Activated naive CD8-positive, alpha-beta T cell treated with anti-CD3 and anti-CD28 coated beads, Interleukin-2, amount 50 U/mL, for 24 hours (primary cell): ENCODE measurements at places on chromosomes 16 and 17.

GRCh38 chr16:56057151-56057550 is 134.1 kb upstream of the GNAO1 start:
- no peaks in the 10 kb centered on the region for H3K4me1 ChIP-seq
- no peak overlapping the region for H3K27ac ChIP-seq
- no peak for DNase-seq
- H3K27me3 ChIP-seq = peaks cover 21% of the 10 kb centered on the region

DNA sequence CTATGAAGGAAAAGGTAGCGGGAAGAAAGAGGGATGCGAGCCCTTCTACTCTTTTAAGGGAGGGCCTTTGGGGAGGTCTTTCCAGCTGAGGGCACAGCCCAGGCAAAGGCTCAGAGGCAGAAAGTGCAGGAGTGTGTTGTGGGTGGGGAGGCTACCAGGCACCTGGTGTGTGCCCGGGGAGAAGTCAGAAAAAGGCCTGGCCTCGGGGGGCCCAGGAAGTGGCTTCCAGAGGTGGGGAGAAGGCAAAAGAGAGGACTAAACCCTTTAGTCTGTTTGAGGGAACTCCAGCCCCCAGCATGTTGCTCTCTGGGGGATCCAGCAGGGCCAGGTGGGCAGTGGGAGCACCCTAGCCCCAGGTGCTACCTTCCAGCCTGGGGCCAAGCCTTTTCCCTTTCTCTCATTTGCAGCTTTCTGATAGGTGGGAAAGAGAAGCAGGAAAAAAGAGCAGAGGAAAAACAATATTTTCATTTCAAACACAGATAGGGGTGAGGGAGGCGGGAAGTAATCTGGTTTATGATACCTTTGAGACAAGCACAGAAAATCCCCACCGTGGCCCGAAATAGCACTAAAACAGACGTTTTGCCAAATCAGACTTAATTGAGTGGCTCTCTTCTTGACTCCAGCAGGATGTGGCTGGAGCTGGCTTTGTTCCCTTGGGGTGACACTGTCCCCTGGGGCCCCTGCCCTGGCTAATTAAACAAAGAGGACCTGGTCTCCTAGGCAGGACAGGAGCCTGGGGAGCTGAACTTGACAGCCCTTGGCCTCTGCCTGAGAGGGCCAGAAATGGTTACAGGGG is 10.4 kb downstream of the RAI1 start:
- DNase-seq = no peak
- peaks cover 65% of the 10 kb centered on the region for H3K4me1 ChIP-seq
- H3K27ac ChIP-seq = peak overlapping the region; percentile 28
- no peak overlapping the region for H3K4me3 ChIP-seq

DNA sequence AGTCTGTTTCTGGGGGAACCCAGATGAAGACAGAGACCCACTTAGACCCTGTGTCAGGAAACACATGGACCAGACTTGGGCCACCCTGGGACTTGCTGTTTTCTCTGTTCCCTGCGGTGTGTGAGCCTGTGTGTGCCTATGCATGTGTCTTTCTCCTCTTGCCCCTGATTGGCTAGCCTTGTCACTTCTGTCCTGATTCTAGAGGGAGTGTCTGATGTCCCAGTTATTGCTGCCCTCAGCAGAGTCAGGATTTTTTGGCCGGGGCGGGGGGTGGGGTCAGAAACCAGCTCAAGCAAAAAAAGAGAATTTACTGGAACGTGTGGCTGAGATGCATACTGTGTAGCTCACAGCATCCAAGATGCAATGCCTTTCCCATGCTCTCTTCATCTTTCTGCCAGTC is 30.5 kb downstream of the PLCG2 start:
- H3K4me3 ChIP-seq = no peak overlapping the region
- no peaks in the 10 kb centered on the region for H3K36me3 ChIP-seq
- H3K27ac ChIP-seq = no peak overlapping the region
- H3K27me3 ChIP-seq = peaks cover 2% of the 10 kb centered on the region
- DNase-seq = no peak
- H3K4me1 ChIP-seq = peaks cover 69% of the 10 kb centered on the region

- no peak overlapping the region for H3K27ac ChIP-seq
- no peaks in the 10 kb centered on the region for H3K27me3 ChIP-seq
- no peaks in the 10 kb centered on the region for H3K36me3 ChIP-seq
Observed at GRCh38 chr17:75642784-75643642, 9.8 kb downstream of the SMIM5 start.

DNA sequence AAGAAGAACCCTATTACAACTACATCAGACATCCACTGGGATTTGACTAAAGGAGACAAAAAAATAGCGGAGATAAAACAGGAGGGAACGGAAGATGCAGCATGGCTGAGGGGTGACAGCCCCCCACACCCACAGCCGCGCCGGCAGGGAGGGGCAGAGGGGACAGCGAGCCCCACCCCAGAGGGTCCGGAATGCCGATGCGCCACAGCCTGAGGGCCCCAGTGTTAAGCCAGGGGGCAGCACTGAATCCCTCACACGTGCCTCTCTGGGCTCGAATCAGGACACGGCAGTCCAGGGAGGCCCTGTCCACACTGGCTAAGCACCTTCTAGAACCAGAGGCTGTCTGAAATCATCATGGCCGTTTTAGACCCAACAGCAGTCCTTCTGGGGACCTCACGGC is 18.8 kb downstream of the MAP1LC3B start:
- H3K27me3 ChIP-seq = no peaks in the 10 kb centered on the region
- peaks cover 3% of the 10 kb centered on the region for H3K4me1 ChIP-seq
- H3K4me3 ChIP-seq = no peak overlapping the region
- H3K27ac ChIP-seq = no peak overlapping the region
- no peak for DNase-seq
- H3K36me3 ChIP-seq = peaks cover 4% of the 10 kb centered on the region

GRCh38 chr17:27612160-27612770 is 18.7 kb upstream of the LGALS9 start:
- H3K36me3 ChIP-seq = peaks cover 57% of the 10 kb centered on the region
- peaks cover 37% of the 10 kb centered on the region for H3K4me1 ChIP-seq

DNA sequence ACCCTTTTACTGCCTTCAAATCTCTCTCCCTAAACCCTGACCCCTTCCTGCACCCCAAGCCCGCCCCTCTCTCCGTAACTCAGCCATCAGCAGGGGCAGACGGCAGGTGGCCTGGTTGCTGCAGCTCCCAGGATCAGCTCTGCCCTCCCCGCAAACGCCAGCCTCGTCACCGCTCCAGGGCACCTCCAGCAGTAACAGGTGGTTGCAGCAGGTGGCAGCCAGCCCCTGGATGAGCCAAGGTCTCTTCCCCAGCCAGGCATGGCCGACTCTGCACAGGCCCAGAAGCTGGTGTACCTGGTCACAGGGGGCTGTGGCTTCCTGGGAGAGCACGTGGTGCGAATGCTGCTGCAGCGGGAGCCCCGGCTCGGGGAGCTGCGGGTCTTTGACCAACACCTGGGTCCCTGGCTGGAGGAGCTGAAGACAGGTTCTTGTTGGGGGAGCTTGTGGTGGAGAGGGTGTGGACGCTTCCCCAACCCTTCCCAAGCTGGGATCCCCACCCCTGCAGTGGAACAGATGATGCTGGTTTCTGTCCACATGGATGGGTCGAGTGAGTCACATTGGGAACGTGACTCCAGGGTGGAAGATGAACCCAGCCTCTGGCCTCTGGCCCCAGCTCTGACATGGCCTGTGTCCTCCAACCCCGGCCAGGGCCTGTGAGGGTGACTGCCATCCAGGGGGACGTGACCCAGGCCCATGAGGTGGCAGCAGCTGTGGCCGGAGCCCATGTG is 558 bp downstream of the HSD3B7 start:
- H3K4me3 ChIP-seq = no peak overlapping the region
- peaks cover 4% of the 10 kb centered on the region for H3K36me3 ChIP-seq
- no peaks in the 10 kb centered on the region for H3K27me3 ChIP-seq
- H3K27ac ChIP-seq = no peak overlapping the region
- H3K4me1 ChIP-seq = no peaks in the 10 kb centered on the region
- DNase-seq = no peak

DNA sequence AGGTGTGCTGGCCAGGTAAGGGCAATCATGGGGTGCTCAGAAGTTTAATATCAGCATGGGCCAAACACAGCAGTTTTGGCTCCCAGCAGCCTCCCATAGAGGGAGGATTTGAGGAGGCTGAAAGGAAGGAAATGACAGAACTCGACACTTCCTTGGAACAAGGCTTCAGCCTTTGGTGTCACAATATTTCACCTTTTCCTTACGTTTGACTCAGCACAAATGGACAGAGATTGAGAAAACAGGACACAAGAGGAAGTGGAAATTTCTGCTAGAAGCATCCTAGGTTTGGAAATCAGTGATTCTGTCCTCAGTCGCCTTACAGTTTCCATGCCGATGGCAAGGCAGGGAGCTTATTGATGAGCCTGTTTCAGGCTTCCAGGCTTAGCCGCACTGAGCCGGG is 181.4 kb downstream of the MAF start:
- DNase-seq = no peak
- no peaks in the 10 kb centered on the region for H3K36me3 ChIP-seq
- H3K4me1 ChIP-seq = peaks cover 16% of the 10 kb centered on the region
- H3K27me3 ChIP-seq = no peaks in the 10 kb centered on the region
- H3K27ac ChIP-seq = no peak overlapping the region
- no peak overlapping the region for H3K4me3 ChIP-seq

GRCh38 chr16:68144008-68144407 is 58.8 kb downstream of the NFATC3 start:
- no peak overlapping the region for H3K4me3 ChIP-seq
- peaks cover 53% of the 10 kb centered on the region for H3K4me1 ChIP-seq
- H3K36me3 ChIP-seq = peaks cover 32% of the 10 kb centered on the region
- no peak for DNase-seq
- H3K27me3 ChIP-seq = no peaks in the 10 kb centered on the region
- no peak overlapping the region for H3K27ac ChIP-seq

DNA sequence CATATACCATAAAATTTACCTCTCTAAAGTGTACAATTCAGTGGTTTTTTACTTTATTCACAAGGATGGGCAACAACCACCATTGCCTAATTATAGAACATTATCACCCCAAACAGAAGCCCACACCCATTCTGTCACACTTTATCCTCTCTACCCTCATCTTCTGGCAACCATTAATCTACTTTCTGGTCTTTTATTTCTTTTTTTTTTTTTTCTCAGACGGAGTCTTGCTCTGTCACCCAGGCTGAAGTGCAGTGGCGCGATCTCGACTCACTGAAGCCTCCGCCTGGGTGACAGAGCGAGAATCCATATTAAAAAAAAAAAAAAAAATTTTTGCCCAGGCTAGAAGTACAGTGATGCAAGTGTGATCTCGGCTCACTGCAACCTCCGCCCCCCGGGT is 90.7 kb upstream of the CLEC18B start:
- H3K27me3 ChIP-seq = no peaks in the 10 kb centered on the region
- H3K4me1 ChIP-seq = peaks cover 51% of the 10 kb centered on the region
- H3K4me3 ChIP-seq = no peak overlapping the region
- H3K36me3 ChIP-seq = peaks cover 19% of the 10 kb centered on the region

DNA sequence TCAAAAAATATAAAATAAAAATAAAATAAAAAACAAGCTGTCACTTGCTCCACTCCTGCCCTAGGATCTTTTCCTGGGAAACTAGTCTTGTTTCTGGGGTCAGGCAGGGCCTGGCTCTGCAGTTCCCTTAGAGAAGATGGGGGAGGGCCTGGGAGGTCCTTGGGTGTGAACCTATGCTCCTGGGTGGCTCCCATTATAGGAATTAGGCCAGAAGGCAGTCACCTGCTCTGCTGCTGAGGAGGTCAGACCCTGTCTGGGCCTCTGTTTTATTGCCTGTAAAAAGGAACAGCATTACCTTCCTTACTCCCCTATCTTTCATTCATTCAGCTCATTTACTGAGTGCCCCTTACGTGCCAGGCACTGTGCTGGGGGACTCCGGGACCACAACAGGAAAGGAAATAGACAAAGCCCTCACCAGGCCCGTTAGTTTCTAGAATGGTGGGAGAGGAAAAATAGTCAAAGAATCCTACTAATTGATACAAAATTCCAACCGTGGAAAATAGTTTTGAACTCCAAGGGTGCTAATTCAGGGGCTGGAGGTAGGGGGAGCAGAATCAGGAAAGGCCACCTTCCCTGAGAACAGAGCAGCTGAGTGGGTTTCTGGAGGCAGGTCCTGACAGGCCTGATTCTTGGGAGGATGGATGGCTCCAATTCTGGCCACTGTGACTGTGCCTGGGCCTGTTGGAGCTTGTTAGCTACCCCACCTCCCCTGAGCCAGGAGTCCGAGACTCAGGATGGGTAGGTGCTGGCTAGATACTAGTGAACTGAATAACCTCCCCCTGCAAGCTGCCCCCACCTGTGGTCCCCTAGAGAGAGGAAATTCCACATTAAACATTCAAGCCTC is 1.3 kb upstream of the SLC46A1 start:
- no peak overlapping the region for H3K27ac ChIP-seq
- peaks cover 8% of the 10 kb centered on the region for H3K4me1 ChIP-seq
- no peaks in the 10 kb centered on the region for H3K36me3 ChIP-seq

GRCh38 chr16:23306199-23307100 is 4.3 kb downstream of the SCNN1B start:
- H3K4me3 ChIP-seq = no peak overlapping the region
- no peak overlapping the region for H3K27ac ChIP-seq
- H3K27me3 ChIP-seq = peaks cover 15% of the 10 kb centered on the region
- H3K36me3 ChIP-seq = no peaks in the 10 kb centered on the region
- H3K4me1 ChIP-seq = peaks cover under 1% of the 10 kb centered on the region

- H3K27ac ChIP-seq = peak within 1 kb of the TSS; percentile 89
- peak; percentile 89 for DNase-seq
- peaks cover 17% of the 10 kb centered on the region for H3K4me1 ChIP-seq
- H3K27me3 ChIP-seq = no peaks in the 10 kb centered on the region
- peaks cover 6% of the 10 kb centered on the region for H3K36me3 ChIP-seq
Observed at GRCh38 chr16:88650749-88651275, at the start of gene CYBA. CYBA (minus strand) TSS chr16:88651053; CDS start chr16:88651013, 40 bp downstream.

- DNase-seq = no peak
- H3K27ac ChIP-seq = no peak overlapping the region
- no peak overlapping the region for H3K4me3 ChIP-seq
- no peaks in the 10 kb centered on the region for H3K27me3 ChIP-seq
Observed at GRCh38 chr16:572865-573650, 3.3 kb downstream of the PIGQ start.

GRCh38 chr17:68054296-68054900 is 18.9 kb downstream of the KPNA2 start:
- no peak for DNase-seq
- no peak overlapping the region for H3K4me3 ChIP-seq
- peaks cover 2% of the 10 kb centered on the region for H3K27me3 ChIP-seq
- H3K36me3 ChIP-seq = no peaks in the 10 kb centered on the region

DNA sequence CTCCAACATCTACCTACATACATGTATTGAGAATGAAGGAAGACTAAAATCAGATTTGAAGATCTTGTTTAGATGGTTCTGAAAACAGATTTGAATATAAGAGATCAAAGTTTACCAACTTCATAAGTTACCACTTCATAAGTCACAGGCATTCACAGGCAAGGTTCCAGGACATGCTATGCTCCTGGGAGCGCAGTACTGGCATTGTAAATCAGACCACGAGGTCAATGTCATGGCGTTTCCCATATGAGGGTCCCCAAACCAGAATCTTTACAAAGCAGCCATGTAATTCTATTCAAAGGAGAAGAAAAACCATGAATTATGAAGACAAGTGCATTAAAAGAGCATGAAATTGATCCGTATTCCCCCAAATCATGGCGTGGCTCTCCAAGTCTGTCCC is 3.0 kb downstream of the CDH11 start:
- no peak for DNase-seq
- H3K27ac ChIP-seq = no peak overlapping the region
- no peaks in the 10 kb centered on the region for H3K4me1 ChIP-seq
- H3K27me3 ChIP-seq = peaks cover 47% of the 10 kb centered on the region
- no peak overlapping the region for H3K4me3 ChIP-seq
